Stimulated activated naive CD8-positive, alpha-beta T cell treated with anti-CD3 and anti-CD28 coated beads, Interleukin-15, Interleukin-2, amounts not matched to agents 100 U/mL and 50 U/mL, for 24 hours (primary cell): ENCODE measurements at places on chromosomes 5 and 9.

DNA sequence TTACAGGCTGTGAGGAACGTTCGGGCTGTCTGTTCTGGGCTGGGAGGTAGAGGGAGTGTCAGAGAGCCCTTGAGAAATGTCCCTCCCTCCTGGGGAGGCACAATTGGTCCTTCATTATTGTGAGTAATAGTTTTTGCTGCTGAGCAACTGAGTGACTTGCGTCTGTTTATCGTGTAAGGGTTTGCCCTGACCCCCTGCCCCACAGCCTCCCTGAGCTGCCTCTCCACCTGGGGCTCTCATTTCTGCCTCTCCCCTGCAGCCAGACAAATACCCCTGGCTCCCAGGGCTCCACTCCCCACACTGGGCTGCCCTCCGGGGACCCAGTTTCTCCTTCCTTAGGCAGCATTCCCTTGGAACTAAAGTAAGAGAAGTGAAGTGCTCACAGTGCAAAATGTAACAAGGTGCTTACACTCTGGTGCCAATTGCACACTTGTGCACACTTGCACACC is 174.9 kb upstream of the MVB12B start:
- no peak for DNase-seq

DNA sequence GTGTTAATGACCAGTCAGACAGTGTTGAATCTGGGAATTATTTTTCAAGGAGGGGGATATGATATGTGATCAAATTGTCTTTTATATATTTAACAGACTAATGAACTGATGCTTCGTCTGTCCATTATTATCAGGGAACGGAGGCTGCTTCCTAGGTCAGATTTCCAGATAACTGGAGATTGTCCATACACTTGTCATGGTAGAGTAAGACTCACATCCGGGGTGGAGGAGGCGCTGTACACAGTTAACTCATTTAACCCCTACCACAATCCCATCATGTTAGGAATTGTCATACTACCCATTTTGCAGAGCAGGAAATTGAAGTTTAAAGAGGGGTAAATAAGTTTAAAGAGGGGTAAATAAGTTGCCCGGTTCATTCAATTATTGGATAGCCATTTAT is 55.9 kb downstream of the ARHGAP26 start:
- no peak for DNase-seq

- no peak for DNase-seq
Measured at GRCh38 chr9:123174887-123175518, 93.4 kb downstream of the STRBP start.

- no peak for DNase-seq
Measured at GRCh38 chr5:19554524-19554923, 433.5 kb downstream of the CDH18 start.

DNA sequence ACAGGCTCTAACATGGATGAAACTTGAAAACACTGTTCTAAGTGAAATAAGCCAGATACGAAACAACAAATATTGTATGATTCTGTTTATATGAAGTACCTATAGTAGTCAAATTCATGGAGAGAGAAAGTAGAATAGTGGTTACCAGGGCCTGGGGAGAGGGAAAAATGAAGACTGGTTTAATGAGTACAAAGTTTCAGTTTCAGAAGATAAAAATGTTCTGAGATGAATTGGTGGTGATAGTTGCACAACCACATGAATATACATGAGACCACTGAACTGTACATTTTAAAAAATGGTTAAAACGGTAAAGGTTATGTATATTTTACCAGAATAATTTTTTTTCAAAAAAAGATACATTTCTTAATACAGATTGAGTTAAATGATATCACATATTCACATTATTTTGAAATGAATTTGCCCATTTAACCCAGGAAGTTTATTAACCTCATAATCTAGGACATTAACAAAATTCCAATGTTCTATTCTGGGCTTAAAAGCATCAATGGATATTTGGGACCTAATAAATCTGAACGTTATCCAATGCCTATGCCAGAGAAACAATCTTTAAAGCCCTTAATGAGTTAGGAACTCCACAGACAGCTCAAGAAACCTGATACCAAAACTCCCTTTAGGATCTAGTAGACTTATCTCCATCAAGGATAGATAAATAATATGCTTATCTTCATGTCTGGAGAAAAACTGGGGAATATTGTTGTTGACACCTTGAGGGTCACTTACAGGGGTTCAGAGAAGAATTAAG is 521.3 kb downstream of the EFNA5 start:
- DNase-seq = no peak

DNA sequence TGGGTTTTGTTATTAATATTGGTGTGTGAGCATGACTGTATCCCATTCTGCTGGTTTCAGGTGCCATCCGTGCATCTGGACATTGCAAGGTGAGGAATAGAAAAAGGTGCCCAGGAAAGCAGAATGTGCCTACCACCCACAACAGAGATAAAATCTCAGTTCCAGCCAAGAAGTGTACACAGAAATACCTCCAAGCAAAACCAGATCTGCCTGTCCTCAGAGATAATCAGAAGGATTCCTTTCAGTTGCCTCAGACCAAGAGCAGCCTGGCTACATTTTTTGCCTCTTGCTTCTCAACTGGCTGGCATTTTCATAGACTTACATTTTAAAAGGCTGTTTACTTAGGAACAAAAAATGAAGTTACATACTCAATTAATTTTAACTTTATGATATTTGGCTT is 12.1 kb upstream of the ABLIM3 start:
- DNase-seq = no peak

- DNase-seq = no peak
Measured at GRCh38 chr9:74953235-74953751, 581 bp upstream of the C9orf40 start.

DNA sequence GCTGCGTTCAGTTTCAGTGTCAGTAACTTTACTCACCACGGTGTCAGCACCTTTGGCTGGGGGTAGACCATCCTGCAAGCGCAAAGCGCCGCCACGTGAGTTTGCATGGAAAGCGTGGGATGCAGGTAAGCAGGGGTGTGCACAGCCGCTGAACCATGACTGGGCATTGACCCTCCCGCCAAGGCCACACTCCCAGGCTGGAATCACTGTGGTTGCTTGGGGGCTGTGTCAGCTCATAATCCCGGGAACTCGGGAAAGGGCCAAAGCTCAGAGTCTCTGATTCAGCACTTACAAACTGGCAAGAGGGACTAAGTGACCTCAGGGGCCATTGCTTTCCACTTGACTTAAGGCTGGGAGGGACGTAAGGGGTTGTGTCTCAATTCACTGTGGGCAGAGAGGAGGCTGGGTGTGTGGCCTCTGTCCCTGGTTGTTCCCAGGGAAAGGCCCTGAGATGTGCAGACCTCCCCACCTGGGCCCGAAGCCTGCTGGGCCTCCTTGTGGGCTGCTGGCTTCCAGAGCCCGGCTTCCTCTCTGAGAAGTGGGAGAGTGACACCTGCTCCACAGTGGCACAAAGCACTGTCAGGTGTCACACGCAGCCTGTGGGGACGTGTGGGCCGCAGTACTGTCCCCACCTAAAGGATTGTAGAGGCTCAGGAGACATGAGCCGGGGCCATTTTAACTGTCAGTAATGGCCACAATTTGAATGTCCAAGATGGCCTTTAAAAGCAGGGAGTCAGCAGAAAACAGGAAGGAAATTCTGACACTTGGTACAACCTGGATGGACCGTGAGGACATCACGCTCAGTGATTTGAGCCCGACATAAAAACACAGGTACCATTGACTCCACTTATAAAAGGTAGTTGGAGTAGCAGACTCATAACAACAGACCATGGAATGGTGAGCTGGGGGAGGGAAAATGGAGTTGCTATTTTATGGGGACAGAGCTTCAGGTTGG is 16.7 kb downstream of the ABO start:
- DNase-seq = no peak

GRCh38 chr5:172835290-172835993 is 1.4 kb downstream of the ERGIC1 start:
- no peak for DNase-seq

DNA sequence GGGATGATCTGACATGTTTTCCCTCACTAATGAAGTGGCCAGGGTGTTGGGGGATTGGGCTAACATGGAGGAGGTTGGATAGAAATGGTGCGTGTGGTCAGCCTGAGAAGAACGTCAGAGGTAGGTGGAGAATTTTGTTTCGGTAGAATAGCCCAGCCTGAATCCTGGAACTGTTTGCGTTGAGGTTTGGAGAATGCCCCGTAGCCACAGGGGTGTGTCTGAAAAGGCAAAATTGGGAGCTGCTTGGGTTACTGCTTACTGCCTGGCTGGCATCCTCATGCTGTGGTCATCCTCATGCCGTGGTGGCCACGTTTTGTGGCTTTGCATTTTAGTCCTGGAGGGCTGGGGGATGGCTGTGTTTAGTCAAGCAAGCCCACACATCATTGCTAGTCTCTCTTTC is 236.9 kb downstream of the GOLPH3 start:
- DNase-seq = no peak

GRCh38 chr9:7970681-7971330 is 171.2 kb upstream of the DMAC1 start:
- DNase-seq = no peak
